ENCODE measurements at places on chromosomes 1 and 21.
A peak's percentile ranks its signal among the peaks of the same experiment; 100 is the strongest.

DNA sequence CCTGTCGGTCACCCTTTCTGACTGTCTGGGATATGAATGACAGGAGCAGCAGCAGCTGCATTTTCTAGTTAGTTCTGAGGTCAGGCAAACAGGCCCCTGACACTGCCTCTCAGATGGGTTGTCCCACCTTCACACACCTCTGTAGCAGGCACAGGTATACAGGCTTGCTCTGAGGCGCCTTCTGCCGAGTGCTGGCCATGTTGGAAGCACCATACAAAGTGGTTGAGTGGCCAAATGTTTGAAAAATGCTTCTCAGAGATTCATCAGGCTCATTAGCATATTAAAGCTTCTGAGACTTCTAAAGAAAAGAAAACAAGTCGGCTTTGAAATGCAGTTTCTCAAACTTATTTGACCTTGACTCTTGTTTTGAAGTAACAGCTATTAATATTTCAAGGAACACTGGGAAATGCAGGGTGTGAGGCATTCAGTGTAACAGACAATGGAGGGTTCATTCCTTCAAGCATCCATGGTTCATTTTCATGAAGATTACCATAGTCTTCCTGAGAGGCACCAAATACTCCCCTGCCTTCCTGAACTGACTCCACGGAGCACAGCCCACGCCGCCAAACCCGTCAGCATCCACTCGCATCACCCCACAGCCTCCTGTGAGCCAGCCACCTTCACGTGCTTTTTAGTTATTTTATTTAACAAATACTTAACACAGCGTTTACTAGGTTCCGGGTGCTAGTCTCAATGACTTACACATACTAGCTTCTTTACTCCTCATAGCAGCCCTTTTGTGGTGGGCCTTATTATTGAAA is 81.8 kb downstream of the KCNN3 start:
- DNase-seq, result no peak

DNA sequence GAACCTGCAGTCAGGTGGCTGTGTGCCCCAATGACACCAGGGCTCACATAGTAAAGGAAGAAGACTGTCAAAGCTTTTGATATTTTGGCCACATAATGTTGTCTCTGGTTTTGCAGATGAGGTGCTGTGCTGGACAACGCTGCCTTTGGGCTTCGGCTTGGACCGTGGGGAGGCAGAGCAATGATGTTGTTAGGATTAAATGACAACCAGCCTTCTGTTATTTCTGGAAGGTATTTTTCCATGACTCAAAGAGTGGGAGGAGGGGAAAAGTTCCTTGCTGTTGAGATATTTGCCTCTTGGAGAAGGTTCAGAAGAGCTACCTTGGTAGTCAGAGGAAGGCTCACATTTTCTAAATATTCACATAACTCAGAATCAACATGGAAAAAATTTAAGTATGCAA is 187.3 kb upstream of the GALNT2 start:
- no peak for DNase-seq

- no peak for DNase-seq
Measured at GRCh38 chr1:201999625-202000238, 10.7 kb upstream of the ELF3 start.

- no peak for DNase-seq
Measured at GRCh38 chr1:97160818-97161217, 439.2 kb downstream of the PTBP2 start.

DNA sequence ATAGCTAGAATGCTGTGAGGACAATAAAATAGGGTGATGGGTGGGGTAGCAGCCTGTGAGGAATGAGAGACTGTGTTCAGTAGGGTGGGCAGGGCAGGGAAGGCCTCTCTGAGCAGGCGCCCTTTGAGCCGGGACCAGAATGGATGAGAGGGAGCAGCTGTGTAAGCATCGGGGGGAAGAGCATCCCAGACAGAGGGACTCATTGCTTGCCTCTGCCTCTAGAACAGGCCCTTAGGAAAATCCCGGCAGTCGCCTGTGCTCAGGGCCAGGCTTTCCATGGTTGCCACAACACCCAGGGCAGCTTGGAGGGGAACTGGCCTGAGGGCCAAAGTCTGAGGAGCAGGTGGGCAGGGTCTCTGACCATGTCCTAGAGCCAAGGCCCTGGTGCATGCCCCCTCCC is 774 bp downstream of the SLC2A7 start:
- no peak for DNase-seq

- DNase-seq, result no peak
Measured at GRCh38 chr1:83964153-83964552, 34.8 kb downstream of the TTLL7 start.

DNA sequence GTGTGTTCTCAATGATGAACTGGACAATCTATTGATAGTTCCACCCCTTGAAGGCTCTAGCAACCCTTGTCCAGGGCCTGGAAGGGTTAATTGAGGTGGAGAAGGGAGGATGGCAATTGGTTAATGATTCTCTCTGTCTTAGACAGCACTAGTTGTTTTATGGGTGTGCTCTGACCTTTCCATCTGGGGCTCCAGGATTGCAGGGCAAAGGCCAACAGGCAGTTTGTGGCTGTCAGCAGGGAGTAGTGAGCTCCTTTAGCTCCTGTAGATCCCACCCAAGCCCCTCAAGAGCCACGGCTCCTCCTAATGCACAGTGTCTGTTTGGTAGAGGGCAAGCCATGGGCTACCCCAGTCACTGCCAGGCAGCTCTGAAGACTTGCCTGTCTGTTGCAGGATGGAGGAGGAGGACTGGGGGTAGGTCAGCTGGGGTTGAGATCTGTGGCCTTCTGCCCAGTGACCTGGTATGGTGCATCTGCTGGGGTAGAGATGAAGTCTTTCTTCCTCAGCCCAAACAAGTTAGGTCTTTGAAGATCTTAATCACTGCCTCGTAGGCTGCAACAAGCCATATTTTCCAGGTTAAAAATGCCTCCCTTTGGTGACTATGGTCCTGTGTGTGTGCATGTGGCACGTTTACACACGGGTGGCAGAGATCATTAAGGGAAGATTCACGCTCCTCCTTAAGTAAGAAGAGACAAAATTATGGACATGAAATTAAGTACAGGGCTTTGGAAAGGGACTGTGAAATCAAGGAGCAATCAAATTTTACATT is 7.7 kb downstream of the MROH7 start:
- no peak for DNase-seq

DNA sequence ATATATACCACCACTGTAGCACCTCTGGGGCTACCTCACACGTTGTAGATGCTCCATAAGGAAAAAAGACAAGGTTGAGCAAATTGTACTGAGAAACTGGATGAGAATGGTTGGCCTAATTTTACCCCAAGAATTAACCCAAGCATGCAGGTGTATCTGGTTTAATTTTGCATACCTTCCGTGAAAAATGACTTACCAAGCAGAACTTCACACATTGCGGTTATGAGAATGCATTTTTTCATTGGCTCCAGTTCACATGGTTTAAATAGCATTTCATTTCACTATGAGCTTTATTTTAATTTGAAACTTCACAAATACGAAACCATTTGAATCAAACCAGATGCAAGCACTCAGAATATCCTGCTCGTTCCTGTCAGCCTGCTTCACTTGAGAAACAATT is 512.2 kb downstream of the LTN1 start:
- no peak for DNase-seq

- no peak for DNase-seq
Measured at GRCh38 chr1:23441446-23442148, 17.0 kb upstream of the TCEA3 start.

- no peak for DNase-seq
Measured at GRCh38 chr1:28370239-28371009, 884 bp downstream of the PHACTR4 start.

DNA sequence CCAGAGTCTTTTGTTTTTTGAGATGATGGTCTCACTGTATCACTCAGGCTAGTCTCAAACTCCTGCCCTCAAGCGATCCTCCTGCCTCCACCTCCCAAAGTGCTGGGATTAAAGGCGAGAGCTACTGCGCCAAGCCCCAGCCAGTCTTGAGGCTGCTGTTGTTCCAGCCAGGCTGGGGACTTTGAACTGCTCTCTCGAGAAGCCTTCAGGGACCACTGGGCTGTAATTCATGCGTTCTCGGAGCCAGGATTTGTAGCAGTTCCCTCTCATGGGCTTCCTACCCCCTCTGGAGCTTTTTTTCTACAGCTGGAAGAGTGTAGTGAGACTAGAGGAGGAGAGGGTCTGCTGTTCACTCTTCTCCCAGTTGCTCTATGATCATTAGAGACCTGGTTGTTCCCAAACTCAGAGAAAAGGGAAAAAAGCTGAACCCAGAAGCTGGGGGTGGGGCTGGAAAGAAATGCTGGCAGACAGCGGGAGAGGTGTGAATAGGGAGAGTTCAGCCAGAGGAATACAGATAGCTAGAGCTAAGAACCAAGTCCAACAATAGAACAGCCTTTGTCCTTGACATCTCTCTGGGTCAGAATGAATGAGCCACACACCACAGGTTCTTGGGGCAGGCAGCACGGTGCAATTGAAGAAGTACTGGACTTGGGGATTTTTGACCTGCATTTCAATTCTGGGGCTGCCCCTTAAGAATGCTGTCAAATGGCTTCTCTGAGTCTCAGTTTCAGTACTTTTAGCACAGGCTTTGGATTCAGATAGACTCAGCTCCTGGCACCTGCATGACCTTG is 13.2 kb upstream of the SLC41A1 start:
- no peak for DNase-seq

GRCh38 chr1:158527190-158527815 is 26.9 kb downstream of the OR6Y1 start:
- DNase-seq, result no peak

DNA sequence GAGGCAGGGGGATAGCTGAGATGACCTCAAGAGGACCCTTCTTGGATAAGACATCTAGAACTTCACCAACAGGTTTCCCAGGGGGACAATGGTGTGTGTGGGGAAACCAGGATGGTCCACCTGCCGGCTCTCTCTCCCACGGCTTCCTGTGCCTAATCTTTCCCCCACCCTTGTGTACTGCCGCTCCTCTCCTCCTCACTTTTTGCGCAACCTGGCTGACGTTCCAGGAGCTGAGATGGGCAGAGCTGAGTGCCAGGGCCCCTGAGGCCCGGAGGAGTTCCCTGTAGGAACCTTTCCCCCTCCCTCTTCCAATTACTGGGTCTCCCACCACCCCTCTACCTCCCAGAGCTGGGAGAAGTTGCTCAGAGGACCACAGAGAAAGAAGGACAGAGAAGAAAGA is 6.9 kb downstream of the SLC26A9 start:
- DNase-seq, result no peak

DNA sequence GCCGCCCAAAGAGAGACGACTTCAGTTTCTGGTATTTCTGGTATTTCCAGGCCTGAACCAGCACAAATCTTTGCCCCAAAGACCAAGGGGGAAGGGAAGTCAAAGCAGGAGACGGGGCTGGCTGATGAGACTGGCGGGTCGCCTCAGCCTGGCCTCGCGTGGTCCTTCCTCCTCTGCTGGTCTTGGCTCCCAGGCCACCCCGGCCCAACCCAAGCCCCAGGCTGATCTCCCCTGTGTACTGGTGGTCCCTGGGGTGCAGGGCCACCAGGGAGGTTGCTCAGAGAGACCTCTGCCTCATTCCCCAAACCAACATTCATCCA is 19.9 kb downstream of the WNT4 start:
- DNase-seq, result no peak

GRCh38 chr1:31715087-31715872 is 11.5 kb upstream of the COL16A1 start:
- DNase-seq, result peak; percentile 43

DNA sequence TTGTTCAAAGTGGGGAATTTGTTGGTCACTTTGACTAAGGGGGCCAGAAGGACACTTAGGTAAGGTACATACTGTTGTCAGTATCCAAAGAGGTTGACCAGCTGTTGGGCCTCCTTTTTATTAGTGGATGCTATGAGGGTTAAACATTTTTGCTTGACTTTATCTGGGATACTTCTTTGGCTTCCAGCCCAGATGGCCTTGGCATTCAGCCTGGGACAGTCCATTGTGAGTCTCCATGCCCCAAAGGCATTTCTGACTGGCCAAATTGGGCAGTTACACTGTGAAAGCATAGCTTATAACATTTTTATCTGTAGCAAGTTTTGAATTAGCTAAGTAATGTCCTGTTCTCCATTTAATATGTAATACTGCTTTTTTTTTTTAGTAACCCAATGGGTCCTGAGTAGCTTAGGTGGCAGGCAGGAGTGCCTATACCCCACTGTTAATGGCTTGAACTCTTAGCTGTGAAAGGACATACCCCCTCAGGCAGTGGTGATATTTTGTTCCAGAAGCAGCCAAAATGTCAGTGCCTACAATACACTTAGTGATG is 35.4 kb upstream of the CD1D start:
- no peak for DNase-seq

GRCh38 chr1:205506409-205507200 is 2.1 kb downstream of the CDK18 start:
- no peak for DNase-seq

- no peak for DNase-seq
Measured at GRCh38 chr1:109312978-109313775, 6.4 kb upstream of the MYBPHL start.

- no peak for DNase-seq
Measured at GRCh38 chr1:47231301-47232186, 481 bp downstream of the TAL1 start.

GRCh38 chr21:43975469-43976098 is 36.5 kb upstream of the TRAPPC10 start:
- peak; percentile 87 for DNase-seq

DNA sequence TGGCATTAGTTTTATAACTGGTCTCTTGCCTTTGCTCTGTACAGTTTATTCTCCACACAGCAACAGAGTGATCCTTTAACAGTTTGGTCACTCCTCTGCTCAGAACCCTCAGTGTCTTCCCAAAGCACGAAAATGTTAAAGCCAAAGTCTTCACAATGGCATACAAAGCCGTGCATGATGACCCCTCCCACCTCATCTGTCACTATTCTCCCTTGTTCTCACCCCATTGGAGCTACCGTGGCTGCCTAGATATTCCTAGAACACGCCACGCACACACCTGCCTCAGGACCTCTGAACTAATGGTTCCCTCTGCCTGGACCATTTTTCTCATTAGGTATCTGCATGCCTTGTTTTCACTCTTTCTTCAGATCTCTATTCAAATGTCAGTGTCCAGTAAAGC is 8.6 kb upstream of the SEMA4A start:
- DNase-seq, result no peak

DNA sequence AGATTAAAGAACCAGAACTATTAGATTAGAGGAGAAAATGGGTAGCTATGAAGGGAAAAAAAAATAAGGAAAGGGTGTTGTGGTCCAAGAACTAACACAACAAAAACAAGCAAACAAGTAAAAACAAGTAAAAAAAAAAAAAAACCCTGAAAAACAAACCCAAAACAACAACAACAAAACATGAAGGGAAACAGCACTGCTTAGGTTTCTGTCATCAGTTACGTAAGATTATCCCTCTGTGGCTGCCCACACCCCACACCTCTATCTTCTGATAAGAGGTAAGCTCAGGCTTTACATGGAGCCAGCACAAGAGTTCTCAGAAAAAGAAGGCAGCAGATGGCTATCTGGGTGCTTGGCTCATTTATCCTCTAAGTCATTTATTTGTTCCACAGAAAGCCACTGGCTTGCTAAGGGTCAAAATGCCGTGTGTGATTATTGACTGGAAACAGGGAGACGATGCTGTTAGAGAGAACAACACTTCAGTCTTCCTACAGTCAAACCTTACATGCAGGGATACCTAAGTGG is 57.5 kb downstream of the KIAA0319L start:
- DNase-seq, result no peak

DNA sequence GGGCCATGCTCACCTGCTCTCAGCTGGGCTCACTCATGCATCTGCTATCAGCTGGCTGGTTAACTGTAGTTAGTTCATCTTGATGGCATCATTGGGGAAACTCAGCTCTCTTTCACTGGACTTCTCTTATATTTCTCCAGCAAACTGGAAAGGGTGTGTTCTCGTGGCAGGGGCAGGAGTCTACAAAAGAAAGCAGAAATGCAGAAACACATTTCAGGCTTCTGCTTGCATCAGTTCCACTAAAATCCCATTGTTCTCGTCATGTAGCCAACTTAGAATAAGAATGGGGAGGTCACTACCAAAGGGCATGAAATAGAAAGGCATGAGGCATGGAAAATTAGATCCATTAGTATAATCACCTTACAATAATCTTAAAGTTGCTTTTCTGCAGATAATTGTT is 207.3 kb downstream of the NRIP1 start:
- no peak for DNase-seq

All from activated CD4-positive, CD25-positive, alpha-beta regulatory T cell treated with anti-CD3 and anti-CD28 coated beads, Interleukin-2, amount 50 U/mL, for 72 hours (primary cell).